Calu3 (cell line): ENCODE measurements at places on chromosomes 1 and 21. TPM values are rescaled to one million over a fixed set of nuclear protein-coding genes. Genes with fewer than 3 reads are reported as not detected.

DNA sequence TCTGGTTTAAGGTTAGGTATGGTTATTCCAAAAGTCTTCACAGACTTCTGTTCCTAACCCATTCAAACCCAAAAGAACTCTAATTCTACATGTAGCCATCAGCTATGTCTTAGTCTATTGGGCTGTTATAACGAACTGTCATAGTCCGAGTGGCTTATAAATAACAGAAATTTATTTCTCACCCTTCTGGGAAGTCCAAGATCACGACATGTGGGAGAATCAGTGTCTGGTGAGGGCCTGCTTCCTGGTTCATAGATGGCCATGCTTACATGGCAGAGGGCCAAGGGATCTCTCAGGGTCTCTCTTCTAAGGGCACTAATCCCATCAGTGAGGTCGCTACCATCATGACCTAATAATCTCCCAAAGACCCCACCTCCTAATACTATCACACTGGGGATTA is 103.0 kb upstream of the PPP2R5A start:
- H3K36me3 ChIP-seq, result no peaks in the 10 kb centered on the region
- peaks cover 8% of the 10 kb centered on the region for H3K4me1 ChIP-seq
- no peak overlapping the region for H3K27ac ChIP-seq
- no peak for DNase-seq
- H3K27me3 ChIP-seq, result no peaks in the 10 kb centered on the region
- H3K4me3 ChIP-seq, result no peak overlapping the region

DNA sequence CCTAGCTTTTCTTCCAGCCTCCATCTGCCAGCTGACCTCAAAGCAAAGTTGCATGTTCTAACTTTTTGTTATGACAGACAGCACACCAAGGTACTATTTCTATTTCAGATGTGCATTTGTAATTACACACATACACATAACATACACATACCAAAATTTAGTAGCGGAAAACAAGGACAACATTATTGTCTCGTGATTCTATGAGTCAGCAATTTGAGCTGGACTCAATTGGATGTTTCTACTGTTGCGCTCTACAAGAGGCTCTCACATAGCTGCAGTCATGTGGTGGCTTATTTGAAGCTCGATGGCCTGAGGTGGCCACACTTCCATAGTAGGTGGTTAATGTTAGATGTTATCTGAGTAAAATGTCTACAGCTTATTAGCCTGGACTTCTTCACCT is 1010.1 kb upstream of the B3GALT2 start:
- H3K4me1 ChIP-seq, result no peaks in the 10 kb centered on the region
- DNase-seq, result no peak
- H3K27me3 ChIP-seq, result no peaks in the 10 kb centered on the region

Gene MSH4
- total RNA-seq, result 0.54 and 0.83 TPM in 2 replicates

Gene PER3
- total RNA-seq, result 3.7 and 3.8 TPM in 2 replicates

Gene CFHR5
- total RNA-seq, result not detected in 2 replicates

DNA sequence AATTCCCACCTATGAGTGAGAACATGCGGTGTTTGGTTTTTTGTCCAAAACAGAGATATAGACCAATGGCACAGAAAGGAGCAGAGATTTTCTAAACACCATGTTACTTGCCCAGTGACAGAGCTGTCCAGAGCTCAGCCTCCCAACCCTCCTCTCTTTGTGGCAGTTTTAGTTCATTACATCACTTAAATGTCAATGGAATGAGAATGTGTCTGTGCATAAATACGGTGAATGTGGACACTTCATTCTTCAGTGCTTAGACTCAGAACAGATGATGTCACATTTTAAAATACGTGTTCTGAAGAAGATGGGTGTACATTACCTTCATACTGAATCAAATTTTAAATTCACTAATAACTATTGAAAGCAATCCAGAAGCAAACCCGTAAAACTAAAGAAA is 374.9 kb downstream of the DSCAM start:
- H3K27ac ChIP-seq, result no peak overlapping the region
- no peaks in the 10 kb centered on the region for H3K27me3 ChIP-seq
- H3K36me3 ChIP-seq, result no peaks in the 10 kb centered on the region
- no peak for DNase-seq
- no peak overlapping the region for H3K4me3 ChIP-seq
- no peaks in the 10 kb centered on the region for H3K4me1 ChIP-seq

- no peaks in the 10 kb centered on the region for H3K27me3 ChIP-seq
- peak overlapping the region; percentile 39 for H3K27ac ChIP-seq
- peaks cover 29% of the 10 kb centered on the region for H3K36me3 ChIP-seq
These were observed 2.3 kb downstream of the NR5A2 start for GRCh38 chr1:200029822-200030152.

DNA sequence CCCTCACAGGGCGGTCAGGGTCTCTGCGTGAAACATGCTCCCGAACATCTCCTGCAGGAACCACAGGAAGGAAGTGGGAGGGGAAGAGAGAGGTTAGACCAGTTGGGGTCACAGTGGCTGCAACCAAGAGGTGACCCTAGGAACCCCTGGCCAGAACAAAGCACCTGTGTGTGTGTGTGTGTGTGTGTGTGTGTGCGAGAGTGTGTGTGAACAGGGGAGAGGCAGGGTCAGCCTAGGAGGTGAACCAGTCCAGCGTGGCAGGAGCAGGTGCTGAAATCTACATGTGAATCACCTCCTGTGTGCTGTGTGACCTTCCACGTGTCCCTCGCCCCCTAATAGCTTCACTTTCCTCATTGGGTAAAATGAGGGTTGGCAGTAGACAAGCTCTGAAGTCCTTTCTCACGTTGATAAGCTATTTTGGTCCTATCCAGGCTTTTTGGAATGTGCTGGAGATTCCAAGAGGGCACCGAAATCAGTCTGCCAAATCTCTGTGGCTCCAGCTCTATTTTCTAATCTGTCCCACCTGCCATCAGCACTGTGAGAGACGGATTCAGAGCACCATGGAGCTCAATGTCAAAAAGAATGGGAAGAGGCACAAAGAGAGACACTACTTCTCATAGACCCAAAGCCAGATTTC is 27.8 kb downstream of the SLC26A9 start:
- H3K27ac ChIP-seq, result no peak overlapping the region
- H3K27me3 ChIP-seq, result peaks cover 13% of the 10 kb centered on the region
- H3K36me3 ChIP-seq, result no peaks in the 10 kb centered on the region
- no peak overlapping the region for H3K4me3 ChIP-seq
- DNase-seq, result no peak

DNA sequence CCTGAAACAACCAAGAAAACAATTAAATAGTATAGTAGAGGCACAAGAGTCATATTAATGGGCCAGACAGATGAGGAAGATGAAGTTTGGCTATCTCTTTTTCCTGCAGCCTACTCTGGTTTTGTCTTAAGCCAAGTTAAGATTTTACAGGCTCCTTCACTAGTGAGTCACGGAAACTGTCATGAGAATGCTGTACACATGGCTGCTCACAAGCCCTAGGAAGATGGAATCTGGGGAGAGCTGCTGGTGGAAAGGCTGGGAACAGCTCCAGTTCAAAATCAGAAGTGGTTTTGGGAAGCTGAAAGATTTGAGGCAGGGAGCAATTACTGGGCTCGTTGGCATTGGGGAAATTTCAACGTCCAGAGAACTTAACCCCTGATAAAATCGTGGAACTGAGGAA is 46.4 kb upstream of the S1PR1 start:
- no peaks in the 10 kb centered on the region for H3K36me3 ChIP-seq
- H3K4me3 ChIP-seq, result no peak overlapping the region
- no peaks in the 10 kb centered on the region for H3K4me1 ChIP-seq
- peaks cover 12% of the 10 kb centered on the region for H3K27me3 ChIP-seq
- H3K27ac ChIP-seq, result no peak overlapping the region

Gene MYOG
- total RNA-seq, result not detected in 2 replicates

DNA sequence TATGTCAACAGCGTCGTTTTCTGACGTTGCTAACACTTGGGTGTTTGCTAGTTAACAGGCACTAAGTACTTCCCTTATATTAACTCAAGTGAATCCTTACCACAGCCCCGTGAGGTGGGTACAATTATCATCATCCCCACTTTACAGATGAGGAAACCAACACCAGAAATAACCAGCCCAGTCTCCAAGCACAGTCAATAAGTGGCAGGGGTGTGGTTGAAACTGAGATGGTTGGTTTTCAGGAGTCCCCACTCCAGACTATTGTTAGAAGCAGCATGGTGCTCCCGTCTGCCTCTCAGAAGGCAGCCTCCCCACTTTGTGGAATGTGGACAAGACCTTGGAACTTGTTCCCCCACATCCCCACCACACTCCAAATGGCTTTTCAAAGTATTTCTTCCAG is 45.7 kb upstream of the ACOT11 start:
- H3K4me3 ChIP-seq, result no peak overlapping the region
- no peak for DNase-seq
- H3K27me3 ChIP-seq, result peaks cover 27% of the 10 kb centered on the region
- peaks cover 17% of the 10 kb centered on the region for H3K4me1 ChIP-seq

GRCh38 chr1:14750490-14750889 is 152.0 kb downstream of the KAZN start:
- no peak for DNase-seq
- H3K4me3 ChIP-seq, result no peak overlapping the region
- no peaks in the 10 kb centered on the region for H3K36me3 ChIP-seq

DNA sequence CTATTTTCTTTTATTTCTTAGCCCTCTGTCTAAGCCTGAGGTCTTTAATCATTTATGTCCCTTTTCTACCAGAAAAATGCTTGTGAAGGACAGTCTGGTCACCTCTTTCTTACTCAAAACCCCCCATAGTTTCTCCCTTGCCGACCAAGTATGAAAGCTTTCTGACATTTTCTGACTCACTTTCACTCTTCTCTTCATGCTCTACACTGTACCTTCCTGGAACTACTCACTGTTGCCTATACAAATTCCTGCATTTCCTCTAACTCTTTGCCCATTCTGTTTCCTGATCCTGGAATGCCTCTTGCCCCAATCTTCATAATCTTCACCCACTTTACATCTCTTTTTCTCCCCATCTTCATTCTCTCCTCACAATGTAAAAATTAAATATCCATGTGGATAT is 380.0 kb downstream of the HHIPL2 start:
- no peaks in the 10 kb centered on the region for H3K27me3 ChIP-seq
- no peak overlapping the region for H3K4me3 ChIP-seq
- no peak for DNase-seq
- H3K4me1 ChIP-seq, result no peaks in the 10 kb centered on the region
- no peak overlapping the region for H3K27ac ChIP-seq
- H3K36me3 ChIP-seq, result no peaks in the 10 kb centered on the region

Gene GNB1
- 251 and 252 TPM in 2 replicates for total RNA-seq

GRCh38 chr21:36535618-36536241 is 55.8 kb upstream of the CLDN14 start:
- H3K4me1 ChIP-seq, result no peaks in the 10 kb centered on the region
- no peaks in the 10 kb centered on the region for H3K36me3 ChIP-seq
- DNase-seq, result no peak

Gene OR6K3
- total RNA-seq, result not detected in 2 replicates

Gene NIBAN1
- total RNA-seq, result 12.1 and 19.5 TPM in 2 replicates

GRCh38 chr1:203448521-203449061 is 27.0 kb upstream of the PRELP start:
- no peaks in the 10 kb centered on the region for H3K36me3 ChIP-seq
- H3K27me3 ChIP-seq, result peaks cover 99% of the 10 kb centered on the region
- H3K27ac ChIP-seq, result no peak overlapping the region
- H3K4me3 ChIP-seq, result no peak overlapping the region
- no peak for DNase-seq
- no peaks in the 10 kb centered on the region for H3K4me1 ChIP-seq

DNA sequence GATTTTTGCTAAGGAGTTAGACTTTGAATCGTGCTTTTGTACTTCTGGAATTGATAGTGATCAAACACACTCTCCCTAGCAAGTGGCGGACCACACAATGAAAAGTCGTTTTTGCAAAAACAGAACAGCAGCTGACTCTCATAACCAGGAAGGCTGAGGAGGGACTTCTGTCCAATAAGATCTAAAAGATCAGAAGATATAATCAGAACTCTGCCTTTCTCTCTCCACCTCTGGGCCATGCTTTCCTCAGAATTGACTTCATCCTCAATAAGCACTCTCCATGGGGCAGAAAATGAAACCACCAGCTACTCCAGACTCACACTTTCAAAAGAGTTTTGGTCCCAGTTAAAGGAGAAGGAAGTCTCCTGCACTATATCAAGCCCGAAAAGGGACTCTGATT is 55.3 kb upstream of the SAMD13 start:
- peaks cover 6% of the 10 kb centered on the region for H3K36me3 ChIP-seq
- no peak overlapping the region for H3K4me3 ChIP-seq
- H3K27ac ChIP-seq, result no peak overlapping the region

Gene TLR5
- total RNA-seq, result 11.7 and 17.3 TPM in 2 replicates

Gene NES
- total RNA-seq, result 6.1 and 7.4 TPM in 2 replicates

GRCh38 chr1:110495926-110496600 is 22.9 kb downstream of the KCNA10 start:
- no peaks in the 10 kb centered on the region for H3K4me1 ChIP-seq
- H3K27ac ChIP-seq, result no peak overlapping the region
- peaks cover 36% of the 10 kb centered on the region for H3K27me3 ChIP-seq
- no peaks in the 10 kb centered on the region for H3K36me3 ChIP-seq
- peak; percentile 79 for DNase-seq
- no peak overlapping the region for H3K4me3 ChIP-seq

DNA sequence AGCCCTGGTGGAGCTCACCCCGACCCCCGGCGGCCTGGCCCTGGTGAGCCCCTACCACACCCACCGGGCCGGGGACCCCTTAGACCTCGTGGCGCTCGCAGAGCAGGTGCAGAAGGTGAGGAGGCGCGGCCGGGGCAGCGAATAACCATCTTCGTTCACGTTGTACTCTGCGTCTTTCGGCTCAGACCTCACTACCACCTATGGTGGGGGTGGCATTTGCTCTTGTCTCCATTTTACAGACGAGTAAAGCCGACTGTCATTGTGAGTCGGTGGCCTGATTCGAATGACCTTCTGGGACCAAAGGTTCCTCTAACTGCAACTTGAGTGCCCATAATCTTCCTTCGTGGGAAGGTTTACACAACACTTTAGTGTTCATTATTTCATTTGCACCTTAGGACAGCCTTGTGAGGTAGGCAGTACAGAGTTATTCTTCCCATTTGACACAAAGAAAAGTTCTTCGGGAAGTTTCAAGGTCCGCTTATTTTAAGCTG is 506 bp downstream of the C1orf50 start:
- H3K27me3 ChIP-seq, result no peaks in the 10 kb centered on the region
- no peak for DNase-seq
- H3K27ac ChIP-seq, result peak overlapping the region; percentile 58

Gene HRNR
- not detected in 2 replicates for total RNA-seq

Gene SLC39A1
- 138 and 152 TPM in 2 replicates for total RNA-seq

Gene RGSL1
- not detected in 2 replicates for total RNA-seq

DNA sequence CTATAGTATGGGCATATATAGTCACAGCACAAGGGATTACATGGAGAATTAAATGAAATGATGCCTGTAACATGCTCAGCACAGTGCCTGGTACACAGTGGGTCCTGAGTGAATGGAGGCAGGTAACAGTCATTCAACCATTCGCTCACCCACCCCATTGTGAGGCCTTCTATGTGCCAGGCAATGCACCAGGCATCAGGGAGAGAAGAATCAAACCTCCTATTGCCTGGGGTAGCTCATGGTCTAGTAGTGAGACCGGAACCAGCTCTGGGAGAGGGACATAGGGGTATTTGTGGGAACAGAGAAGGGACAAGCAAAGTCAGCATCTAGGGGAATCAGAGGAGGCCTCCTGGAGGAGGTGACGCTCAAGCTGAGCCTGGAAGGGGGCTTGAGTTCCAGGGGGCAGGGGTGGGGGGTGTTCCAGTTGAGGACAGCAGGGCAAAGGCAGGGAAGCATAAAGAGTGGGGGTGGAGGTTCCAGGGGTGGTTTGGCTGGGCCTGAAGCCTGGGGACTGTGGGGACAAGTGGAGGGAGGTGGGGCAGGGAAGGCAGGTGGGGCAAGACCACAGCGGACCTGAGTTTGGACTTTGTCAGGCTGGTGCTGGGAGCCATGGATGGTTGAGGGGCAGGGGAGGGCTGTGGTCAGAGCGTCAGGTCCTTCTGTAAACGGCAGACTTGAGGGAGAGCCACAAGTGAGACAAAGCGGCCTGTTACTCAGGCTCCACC is 591.6 kb downstream of the PTPRU start:
- H3K4me3 ChIP-seq, result no peak overlapping the region
- H3K4me1 ChIP-seq, result no peaks in the 10 kb centered on the region
- peaks cover 37% of the 10 kb centered on the region for H3K27me3 ChIP-seq
- no peak overlapping the region for H3K27ac ChIP-seq
- no peak for DNase-seq

Gene FTCD
- 0.31 and 1.3 TPM in 2 replicates for total RNA-seq
